ENCODE measurements at places on chromosomes 6 and 20.

DNA sequence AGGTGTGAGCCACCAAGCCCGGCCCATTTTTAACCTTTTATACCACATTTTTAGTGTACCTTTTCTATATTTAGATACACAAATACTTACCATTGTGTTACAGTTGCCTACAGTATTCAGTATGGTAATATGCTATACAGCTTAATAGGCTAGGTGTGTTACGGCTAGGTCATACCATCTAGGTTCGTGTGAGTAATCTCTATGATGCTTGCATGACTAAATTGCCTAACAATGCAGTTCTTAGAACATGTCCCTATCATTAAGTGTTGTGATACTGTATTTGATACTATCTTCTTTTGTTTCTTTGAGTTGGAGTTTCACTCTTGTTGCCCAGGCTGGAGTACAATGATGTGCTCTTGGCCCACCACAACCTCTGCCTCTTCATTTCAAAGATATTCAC lies 387.7 kb upstream of the SASH1 start:
- no peak for DNase-seq

DNA sequence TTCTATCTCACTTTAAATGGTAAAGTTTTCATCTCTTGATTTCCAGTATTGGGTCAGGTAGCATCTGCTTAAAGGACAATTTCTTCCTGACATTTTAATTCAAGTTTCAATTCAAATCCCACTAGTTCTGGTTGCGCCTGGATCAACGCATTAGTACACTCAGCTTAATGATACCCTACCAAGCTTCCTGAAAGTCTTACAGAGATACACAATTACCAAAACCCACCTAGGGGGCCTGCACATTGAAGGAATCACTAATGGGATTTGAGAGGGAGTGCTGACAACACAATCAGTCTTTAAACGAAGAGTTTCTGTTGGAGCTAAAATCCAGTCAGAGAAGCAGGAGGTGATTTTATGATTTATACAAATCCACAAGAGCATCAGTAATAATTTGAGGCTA lies 293.0 kb downstream of the PHF3 start:
- no peak for DNase-seq

- DNase-seq: no peak
Measured at GRCh38 chr20:9442858-9443257, 71.5 kb upstream of the LAMP5 start.

DNA sequence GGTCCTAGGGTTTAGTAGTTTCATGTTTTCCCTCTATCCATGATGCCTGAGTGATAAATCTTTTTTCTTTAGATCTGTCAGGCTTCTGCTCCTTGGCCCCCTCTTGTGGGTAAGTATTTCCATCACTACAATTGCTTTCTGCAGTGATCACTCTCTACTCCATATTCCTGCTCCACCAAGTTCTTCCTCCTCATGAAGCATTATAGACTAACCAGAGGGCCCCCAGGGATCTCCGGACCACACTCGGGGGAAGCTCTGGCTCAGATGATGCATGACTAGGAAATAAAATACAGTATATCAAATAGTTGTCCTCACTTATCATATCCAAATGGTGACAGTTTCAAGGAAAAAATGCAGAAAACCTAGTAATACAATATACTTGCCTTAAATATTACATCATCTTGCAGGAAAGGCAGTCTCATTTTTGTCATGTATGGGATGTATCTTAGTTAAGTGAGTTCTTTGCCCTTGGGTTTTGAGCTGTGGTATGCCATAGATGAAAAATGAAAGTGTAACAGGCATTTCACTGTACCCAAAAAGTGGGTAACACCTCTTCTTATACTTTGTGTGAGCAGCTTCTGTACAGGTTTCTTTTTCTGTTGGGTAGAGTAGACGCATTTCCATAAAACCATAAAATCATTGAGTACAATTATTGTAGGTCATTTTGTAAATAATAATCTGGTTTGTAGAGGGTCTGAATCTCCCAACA lies 200.9 kb upstream of the EYA4 start:
- no peak for DNase-seq

DNA sequence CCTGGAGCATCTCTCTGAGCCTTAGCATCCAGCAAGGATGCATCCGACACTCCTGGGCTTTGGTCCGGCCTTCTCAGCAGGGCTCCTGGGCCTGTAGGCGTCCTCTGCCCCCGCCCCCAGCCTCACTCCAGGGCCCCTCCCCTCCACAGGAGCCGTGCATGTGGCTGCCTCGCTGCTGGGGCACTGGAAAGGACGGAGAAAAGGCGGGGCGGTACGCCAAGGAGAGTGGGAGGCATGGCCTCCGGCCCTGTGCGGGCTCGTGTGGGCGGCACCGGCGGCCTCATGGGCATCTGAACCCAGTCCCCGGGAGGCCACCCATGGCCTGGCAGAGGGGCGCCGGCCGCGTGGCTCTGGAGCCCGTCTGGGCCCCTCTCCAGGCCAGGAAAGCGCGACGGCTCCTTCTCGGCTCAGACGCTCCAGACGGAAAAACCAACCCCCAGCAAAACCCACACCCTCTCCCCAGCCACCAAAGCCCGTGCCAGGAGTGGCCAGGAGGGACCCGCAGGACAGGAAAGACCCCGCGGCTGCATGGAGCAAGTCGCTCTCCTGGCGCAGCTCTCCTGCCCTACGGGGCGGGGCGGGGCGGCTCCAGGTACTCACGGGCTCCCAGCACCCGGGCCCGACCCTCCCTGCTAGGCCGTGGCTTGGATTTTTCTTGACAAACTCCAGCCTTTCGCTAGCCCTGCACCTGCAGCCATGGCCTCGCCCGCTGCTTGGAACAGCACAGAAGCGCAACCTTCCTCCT lies 419.9 kb downstream of the QKI start:
- DNase-seq: no peak

DNA sequence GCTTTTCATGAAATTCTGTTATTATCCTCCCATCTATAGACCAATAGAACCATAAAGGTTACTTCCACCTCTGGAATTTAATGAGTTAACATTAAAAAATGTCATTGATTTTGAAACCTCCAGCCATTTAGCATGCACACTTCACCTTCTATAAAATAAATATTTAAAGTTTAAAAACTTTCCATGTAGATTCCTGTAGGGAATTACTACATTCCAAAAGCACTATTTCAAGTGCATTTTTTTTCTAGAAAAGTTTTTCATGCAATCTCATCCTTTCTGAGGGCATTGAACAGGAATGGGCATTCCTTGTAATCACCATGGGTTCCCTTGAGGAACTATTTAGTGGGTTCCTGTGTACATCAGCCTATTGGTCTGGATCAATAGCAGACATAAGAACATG lies 253.8 kb upstream of the RIN2 start:
- DNase-seq: no peak

DNA sequence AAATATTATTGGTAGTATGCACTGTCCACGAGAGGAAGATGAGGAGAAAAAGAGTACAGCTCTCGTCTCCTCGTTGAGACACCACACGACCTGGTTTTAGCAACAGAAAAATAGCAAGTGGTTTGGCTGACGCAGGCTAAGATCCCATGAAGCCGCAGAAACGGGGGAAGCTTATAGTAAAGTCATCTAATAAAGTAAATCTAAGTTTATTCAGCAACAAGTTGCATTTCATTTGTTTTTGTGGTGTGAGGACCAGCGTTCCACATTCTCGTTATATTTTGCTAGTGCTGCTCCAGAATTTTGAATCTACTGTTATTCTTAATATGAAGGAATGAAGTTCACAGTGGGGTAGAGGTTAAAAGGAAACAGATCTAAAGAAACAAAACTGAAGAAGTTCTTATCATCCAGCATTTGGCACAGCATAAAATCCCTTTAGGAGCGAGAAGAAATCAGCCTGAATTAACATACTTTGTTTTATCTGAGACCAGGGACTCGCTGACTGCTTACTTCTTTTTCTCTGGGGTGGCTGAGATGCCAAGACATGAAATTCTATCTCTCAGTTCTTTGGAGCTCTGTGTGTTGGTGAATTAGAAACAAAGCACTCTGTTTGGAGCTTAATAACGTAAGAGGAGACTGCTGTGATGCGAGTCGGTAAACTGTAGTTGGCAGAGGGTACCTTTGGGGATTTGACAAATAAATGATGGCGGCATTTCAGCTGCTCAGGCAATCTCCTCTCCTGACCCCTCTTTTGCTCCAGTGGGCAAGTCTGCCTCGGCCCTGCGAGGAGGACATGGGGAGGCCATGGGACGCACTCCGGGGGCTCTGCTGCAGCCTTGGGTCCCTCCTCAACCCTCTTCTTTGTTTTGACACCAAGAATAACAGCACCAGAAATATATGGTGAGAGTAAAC lies 24.9 kb upstream of the IRF4 start:
- DNase-seq: no peak

- no peak for DNase-seq
Measured at GRCh38 chr6:122406187-122406586, 6.7 kb downstream of the HSF2 start.

DNA sequence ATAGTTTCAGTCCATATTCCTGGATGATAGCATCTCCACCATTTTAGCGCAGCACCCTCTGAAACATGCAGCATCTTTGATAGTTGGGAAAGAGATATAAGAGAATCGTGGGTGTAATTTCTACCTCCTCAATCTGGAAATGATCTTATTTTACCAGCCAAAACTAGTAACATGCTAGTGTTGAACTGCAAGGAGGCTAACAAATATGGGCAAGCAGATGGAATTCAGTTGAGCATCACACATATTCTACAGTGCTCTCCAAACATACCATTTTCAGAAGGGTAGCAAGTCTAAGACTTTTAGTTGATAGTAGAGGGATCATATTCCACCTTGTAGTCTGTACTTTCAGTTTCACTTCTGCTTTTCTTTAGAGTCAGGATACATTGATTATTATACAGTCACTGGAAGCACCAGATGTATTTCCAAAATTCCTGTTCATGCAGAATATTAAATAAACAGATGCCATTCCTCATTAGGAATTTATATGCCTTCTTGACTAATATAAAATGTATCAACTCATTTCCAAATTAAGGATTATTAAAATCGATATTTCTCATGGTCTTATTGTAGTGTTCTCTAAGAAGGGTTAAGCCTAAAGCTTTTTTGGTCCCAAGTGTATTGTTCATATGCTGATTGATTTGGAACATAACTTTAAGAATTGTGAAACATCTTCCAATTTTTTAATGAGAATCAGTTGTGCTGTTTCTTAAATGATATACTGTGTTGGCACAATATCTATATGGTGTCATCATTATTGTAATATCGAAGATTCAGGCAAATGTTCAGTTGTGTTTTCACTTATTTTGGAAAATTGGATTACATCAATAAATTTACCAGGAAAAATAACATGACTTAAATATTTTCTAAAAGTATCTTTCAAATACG lies 362.0 kb downstream of the CENPW start:
- no peak for DNase-seq

DNA sequence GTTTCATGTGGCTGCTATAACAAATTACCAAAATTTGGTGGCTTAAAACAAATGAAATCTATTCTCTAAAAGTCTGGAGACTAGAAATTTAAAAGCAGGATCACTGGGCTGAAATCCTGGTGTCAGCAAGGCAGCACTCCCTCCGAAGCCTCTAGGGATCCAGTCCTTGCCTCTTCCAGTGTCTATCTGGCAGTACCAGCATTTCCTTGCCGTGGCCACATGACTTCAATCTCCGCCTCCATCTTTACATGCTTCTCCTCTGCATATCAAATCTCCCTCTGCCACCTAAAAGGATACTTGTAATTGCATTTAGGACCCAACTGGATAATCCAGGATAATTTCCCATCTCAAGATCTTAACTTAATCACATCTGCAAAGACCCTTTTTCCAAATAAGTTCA lies 30.2 kb downstream of the ARHGAP18 start:
- no peak for DNase-seq

DNA sequence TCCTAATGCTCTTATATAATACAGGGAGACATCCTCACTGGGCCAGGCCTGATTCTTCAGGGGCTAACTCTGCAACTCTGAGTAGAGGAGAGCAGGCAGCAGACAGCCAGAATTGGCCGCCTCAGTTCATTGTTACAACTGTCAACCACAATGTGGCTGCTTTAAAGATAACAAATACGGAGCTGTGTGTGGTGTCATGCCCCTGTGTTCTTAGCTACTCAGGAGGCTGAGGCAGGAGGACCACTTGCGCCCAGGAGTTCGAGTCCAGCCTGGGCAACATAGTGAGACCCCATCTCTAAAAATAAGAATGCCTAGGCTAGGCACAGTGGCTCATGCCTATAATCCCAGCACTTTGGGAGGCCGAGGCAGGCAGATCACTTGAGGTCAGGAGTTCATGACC lies 34.3 kb downstream of the CEP250 start:
- no peak for DNase-seq

GRCh38 chr20:6870559-6870958 lies 103.1 kb downstream of the BMP2 start:
- DNase-seq: no peak

GRCh38 chr6:11270030-11271027 lies 37.9 kb upstream of the NEDD9 start:
- no peak for DNase-seq

- DNase-seq: no peak
Measured at GRCh38 chr6:14174996-14175395, 57.4 kb downstream of the CD83 start.

GRCh38 chr6:62999796-63000195 lies 211.5 kb upstream of the FKBP1C start:
- DNase-seq: no peak

DNA sequence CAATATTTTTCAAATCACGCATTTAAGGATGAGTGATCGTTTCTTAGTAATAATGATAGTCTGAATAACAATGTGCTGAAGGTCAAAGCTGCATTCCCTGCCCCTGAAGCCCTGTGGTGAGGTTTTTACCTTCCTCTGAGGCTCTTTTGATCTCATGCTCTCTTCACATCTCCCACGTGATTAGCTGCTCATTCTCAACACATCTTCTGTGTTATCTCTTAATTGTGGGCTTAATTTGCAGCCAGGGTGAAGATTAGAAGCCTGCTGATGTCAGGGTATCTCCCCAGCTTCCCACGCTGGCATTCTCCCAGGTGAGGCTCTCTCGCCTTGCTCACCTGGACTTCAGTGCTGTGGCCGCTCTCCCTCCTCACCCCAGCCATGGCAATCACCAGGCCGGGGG lies 109.7 kb upstream of the FOXQ1 start:
- no peak for DNase-seq

DNA sequence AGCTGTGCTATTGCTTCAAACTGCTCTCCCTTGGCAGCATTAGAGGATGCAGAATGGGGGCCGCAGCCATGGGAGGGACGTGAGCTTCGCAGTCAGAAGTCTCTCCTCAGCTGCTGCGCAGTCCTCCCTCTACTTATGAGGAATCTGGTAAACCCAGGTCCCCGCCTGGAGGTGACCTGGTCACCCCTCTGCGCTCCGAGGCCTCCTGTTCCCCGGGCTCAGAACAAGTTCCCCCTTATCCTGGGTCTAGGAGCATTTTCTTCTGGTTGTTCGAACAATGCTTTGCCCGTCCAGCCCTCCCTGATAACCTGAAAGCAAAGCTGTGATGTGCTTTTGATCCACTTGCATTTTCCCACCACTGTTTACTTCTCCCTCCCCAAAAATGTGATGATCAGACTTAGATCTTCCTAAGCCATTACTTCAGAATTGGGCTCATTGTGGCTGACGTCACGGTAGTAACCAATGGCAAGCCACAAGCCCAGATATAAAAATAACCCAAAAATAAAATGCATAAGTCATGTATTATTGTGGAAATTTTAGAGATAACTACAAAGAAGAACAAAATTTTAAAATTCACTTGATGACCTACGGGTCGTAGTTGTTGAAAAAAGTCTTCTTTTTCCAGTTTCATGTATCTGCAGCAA lies 80.7 kb downstream of the SERAC1 start:
- no peak for DNase-seq

GRCh38 chr20:46801003-46801702 lies 91.7 kb downstream of the SLC2A10 start:
- no peak for DNase-seq

All from activated CD8-positive, alpha-beta memory T cell treated with anti-CD3 and anti-CD28 coated beads for 48 hours (primary cell).